ENCODE measurements at places on chromosomes 2 and 18.

DNA sequence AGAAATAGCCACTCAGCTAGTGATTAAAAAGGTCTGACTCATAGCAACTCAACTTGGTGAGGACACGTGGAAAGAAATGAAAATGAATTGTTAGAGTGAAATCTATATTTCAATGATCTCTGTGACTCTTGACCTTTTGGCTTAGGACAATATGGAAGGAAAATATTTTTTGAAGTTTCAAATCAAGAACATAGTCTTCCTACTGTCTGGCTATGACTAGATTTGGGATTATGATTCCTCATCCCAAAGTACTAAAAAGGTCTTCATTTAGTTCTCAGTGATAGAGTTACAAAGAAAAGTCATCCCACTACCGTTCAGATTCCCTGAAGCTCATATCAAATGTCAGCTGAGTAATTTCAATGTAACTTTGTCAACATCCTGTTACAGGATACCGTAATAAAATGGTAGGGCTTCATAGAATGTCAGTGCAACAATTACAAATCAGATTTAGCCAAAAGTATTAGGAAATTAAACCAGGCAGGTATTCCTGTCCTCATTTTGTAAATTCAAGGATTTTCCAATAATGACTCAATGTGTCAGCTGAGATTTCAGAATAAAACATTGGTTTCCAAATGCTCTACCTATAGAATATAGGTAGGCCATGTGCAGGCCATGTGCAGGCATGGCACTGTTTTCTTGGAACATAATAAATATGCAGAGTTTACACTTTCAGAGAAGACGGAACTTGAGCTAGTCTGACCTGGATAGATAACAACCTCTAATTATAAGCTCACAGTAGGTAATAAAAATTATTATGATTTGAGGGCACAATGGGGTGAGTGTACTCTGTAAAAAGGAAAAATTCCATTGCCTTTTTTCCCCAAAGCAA is 36.0 kb downstream of the ANKRD29 start:
- DNase-seq, result peak; percentile 58

DNA sequence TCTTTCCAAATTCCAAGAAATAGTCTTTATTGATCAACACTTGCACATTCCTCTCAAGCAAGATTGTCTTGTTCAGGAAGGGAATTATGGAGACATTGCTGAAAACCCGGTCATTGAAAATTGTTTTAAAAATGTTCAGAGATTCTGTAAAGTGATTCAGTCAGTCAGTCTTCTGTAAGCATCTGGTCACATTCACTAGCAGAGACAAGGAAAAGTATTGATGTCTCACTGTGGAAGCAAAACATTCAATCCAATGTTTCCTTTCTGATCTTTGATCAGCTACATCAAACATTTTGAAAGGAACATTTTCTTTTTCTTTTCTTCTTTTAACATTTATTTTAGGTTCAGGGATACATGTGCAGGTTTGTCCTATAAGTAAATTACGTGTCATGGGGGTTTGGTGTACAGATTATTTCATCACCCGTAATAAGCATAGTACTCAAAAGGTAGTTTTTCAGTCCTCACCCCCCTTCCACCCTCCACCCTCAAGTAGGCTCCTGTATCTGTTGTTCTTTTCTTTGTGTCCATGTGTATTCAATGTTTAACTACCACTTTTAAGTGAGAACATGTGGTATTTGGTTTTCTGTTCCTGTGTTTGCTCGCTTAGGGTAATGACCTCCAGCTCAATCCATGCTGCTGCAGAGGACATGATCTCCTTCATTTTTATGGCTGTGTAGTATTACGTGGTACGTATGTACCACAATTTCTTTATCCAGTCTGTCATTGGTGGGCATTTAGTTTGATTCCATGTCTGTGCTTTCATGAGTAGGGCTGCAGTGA is 61.2 kb downstream of the CTNNA2 start:
- no peak for DNase-seq

GRCh38 chr2:191976436-191976835 is 129.5 kb upstream of the CAVIN2 start:
- peak; percentile 87 for DNase-seq

- no peak for DNase-seq
These were observed 28.3 kb downstream of the TWSG1 start for GRCh38 chr18:9362869-9363268.

DNA sequence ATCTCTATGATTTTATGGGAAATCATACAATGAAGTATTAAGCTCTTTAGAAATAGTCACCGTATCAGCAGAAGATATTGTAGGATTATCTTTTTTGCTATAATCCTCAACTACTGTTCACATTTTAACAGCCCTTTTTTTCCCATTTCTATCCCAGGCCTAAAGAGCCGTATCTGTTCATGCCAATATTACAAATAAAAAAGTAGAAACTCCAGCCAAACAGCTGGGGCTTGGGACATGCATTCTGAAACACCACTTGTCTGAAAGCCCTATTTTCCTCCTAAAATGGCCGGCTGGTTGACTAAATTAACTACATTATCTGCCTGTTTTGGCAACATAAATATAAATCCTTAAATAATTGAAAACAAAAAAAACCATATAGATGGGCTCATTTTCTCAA is 477.8 kb downstream of the CDH2 start:
- no peak for DNase-seq

GRCh38 chr18:11689669-11690565 is 853 bp downstream of the GNAL start:
- peak; percentile 19 for DNase-seq

DNA sequence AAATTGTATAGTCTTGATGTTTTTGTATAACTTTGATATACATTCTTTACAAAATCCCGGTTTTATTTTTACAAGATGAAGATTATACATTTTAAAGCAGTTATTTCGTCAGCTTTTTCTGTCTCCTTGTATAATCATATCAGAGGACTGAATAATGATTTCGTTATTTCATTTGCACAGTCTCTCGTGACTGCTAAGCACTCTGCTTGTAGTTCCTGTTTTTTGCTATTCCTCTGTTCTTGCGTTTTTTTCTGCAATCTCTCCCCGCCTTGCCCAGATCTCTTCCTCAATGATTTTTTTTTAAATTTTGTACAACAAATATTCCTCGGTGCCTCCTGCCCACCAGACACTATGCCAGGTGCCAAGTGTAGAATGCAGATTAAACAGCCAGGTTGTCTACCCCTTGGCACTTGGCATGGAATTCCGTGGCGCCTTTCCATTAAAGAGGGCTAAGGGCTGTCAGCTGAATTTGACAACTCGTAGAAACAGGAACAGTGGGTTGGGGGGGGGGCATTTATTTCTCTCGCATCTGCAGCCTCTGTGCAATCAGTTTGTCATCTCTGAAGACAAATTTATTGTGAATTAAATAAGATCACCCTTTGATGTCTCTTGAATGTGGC is 69.6 kb downstream of the KLHL29 start:
- no peak for DNase-seq

GRCh38 chr18:47996091-47996541 is 65.7 kb upstream of the SMAD2 start:
- no peak for DNase-seq
